Fibroblast of skin of left biceps (primary cell): ENCODE measurements at places on chromosomes 2 and 18.

DNA sequence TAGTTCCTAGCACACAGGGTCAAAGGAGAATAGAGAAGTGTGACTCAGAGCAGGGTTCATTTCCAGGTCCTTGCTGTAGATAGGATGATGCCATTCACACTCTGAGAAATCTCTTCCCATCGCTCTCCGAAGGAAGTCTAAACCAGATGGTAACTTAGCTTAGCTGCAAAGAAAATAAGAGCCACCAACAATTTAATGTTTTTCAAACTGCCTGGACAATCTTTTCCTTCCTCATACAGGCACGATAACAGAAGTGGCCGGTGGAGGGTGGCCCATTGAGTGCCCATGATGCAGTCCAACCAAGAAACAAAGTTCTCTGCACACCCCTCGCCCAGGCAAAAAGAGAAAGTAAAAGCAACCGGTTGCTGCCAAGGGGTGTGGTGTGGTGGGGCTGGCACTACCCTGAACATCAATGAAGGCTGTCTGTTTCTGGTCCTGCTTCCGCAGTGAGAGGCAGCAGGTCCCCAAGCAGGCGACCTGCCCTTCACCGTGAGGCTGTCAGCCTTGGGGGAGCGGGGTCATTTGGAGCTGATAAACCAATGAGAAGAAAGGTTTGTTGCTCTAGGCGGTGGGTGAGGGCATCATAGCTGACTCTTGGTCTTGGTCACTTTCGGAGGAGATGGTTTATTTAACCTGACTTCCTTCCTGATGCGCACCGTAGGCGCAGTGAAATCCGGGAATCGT lies 105.6 kb upstream of the CD302 start:
- no peak for DNase-seq

DNA sequence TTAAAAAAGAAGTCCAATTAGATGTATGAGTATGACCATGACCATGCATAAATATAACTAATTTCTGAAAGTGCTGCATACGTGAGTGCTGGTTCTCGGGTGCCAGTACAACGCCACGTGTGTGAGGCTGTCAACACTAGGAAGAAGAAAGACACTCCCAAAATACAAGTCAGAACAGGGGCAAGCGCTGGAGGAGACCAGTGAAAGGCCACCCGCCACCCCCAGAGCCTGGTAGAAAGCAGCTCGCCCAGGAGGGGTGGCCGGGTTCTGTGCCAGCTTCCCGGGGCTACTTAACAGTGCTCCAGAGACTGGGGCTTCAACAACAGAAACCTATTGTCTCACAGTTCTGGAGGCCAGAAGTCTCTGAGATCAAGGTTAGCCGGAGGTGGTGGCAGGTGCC lies 147.6 kb downstream of the RTP5 start:
- no peak for DNase-seq

DNA sequence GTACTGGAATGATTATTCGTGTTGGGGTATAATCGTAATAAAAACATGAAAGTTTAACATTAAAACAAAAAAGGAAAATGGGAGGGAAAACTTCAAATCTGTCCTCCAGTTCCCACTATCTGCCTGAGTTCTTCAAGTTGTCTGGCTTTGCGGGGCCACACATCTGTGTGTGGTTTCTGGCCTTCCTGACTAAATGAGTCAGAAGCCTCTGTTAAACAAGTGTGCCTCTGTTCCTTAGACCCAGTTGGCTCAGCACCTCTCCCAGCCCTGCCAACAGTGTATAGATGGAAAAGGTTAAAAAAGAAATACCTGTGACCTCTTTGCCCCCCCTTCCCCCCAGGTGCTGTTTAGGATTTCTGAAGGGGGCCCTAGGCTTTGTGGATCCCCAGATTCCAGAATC lies 30.2 kb downstream of the XDH start:
- peak; percentile 75 for DNase-seq

DNA sequence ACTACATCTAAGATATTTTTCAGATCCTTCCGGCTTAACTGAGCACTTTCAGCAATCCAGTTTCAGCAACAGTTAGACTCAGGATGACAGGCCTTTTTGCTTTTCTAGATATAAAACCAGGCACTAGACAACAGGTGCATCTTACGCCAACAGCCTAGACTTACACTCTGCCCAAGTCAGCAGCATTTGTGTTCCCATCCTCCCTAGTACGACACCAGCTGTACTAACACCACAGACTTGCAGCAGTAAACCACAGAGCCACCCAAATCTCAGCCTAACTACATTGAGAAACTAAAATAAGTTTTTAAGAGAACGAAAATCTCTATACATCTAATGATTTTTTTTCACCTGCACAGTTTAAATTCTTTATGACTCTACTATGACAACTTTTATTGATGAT lies 89.9 kb upstream of the DNMT3A start:
- DNase-seq: no peak

DNA sequence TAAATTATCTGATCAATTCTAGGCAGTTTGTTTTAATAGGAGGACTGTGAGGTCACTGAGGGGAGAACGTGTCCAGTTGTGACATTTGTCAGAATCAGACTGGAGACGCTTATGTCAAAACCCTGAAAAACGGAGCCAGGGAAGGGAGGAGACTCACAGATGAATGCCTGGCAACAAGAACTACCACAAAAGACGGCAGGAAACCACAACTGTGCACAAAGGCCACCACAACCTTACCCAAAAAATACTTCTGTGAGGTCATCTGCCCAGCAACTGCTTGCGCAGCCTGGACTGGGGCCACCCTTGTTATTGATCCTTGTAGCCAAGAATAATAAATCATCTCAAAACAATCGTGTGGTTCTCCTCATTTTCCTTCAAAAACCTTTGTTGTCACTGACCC lies 173.0 kb upstream of the ALKAL2 start:
- no peak for DNase-seq

DNA sequence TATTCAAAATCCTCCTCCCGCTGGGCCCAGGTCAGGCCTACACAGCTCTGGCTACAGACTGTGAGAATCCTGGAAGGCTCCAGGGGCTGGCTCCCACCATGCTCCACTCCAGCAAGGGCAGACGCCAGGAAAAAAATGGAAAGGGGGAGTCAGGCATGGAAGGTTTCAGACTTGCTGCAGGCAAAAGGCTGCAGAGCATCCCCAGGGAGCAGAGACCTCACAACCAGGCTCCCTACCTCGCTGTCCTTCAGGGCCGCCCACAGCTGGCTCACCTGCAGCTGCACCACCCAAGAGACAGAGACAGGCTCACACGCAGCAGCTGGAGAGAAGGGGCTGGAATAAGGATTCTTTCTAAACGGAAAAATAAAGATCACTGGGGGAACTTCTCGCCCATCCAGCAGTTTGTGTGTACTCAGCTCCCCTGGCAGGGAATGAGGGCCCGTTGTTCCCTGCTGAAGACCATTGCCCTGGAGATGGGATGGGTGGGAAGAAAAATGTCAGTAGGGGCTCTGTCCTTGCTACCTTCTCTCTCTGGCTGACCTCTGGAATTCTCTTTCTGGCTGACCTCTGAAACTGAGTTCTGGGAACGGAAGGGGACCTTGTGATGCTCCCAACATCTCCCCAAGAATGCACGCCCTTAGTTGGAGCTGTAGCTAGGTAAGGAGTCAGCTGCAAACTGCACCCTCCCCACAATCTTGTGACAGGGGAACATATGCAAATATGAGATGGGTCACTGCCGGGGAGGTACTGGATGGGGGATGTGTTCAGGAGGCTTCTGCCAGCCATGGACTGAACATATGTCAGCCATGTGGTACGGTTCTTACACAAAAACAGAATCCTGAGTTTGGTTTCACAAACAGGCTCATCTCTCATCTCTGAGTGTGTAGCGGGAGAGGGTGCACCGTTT lies 34.5 kb downstream of the BCL2 start:
- no peak for DNase-seq

GRCh38 chr18:50315100-50315871 lies 27.8 kb upstream of the CXXC1 start:
- DNase-seq: no peak

DNA sequence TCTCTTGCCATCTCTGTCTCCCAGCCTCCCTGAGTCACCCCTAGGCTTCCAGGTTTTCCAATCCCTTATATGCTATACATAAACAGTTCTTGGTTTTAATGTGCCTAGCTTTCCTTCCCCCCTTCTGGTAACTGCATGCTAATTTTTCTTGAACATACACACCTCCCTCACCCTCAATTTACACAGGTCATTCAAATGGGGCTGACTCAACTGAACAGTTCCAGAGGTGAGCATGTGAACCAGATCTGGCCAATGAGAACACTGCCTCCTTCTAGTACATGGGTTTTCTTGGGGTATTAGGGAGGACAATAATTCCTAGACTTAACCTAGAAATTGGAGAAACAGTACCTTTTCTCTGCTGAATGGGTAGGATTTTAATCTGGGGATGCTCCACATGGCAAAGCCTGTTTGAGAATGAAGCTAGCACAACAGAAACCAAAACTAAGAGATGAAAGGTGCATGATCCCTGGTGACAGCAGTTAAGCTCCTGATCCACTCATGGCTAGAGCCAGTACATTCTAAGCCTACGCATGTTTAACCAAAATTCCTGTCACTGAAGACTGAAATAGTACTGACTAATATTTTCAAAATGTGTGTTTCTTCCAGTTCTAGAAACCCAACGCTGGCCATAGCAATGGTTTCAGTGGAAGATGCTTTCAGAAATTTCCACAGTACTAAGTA lies 11.8 kb downstream of the SLC25A12 start:
- DNase-seq: no peak

DNA sequence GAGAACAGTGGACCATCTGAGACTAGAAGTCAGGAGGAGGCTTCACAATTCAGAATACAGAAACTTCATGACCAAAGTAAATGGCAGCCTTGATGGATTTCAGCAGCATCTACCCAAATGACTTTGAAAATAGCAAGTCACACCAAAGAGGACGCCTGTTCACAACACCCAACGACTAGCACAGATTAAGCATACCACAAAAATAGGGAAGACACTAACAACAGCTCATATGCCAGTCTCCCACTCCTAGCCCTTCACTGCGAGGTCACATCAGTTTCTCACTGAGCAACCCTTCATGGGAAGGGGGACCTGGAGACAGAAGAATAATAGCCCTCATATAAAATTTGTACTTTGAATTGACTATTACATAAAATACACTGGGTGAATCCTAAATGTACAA lies 228.4 kb upstream of the SLC39A10 start:
- DNase-seq: no peak

- no peak for DNase-seq
Measured at GRCh38 chr2:2644040-2644439, 313.0 kb upstream of the MYT1L start.
